ENCODE measurements at places on chromosomes 5 and 9.

GRCh38 chr5:88883836-88884607 is 1.0 kb upstream of the MEF2C start:
- H3K27ac ChIP-seq, result peak overlapping the region; percentile 37
- peak overlapping the region; percentile 89 for H3K4me3 ChIP-seq
- H3K27me3 ChIP-seq, result peaks cover 38% of the 10 kb centered on the region
- DNase-seq, result no peak

- H3K27me3 ChIP-seq, result no peaks in the 10 kb centered on the region
- no peaks in the 10 kb centered on the region for H3K4me1 ChIP-seq
- H3K27ac ChIP-seq, result no peak overlapping the region
- no peaks in the 10 kb centered on the region for H3K36me3 ChIP-seq
- DNase-seq, result no peak
Measured at GRCh38 chr9:80951675-80952074, 737.7 kb downstream of the TLE1 start.

DNA sequence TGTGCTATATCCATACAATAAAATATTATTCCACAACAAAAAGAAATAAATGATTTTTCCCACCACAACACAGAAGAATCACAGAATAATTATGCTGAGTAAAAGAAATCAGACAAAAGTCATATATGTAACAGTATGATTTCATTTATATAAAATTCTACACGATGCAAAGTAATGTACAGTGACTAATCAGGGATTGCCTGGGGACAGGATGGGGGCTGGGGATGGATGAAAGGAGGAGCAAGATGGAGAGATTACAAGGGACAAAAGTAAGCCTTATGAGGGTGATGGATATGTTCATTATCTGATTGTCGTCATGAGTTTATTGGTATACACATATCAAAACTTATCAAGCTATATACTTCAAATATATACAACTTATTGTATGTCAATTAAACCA is 154.0 kb downstream of the FBN2 start:
- H3K36me3 ChIP-seq, result no peaks in the 10 kb centered on the region
- H3K27me3 ChIP-seq, result no peaks in the 10 kb centered on the region
- no peaks in the 10 kb centered on the region for H3K4me1 ChIP-seq
- no peak for DNase-seq
- no peak overlapping the region for H3K4me3 ChIP-seq

DNA sequence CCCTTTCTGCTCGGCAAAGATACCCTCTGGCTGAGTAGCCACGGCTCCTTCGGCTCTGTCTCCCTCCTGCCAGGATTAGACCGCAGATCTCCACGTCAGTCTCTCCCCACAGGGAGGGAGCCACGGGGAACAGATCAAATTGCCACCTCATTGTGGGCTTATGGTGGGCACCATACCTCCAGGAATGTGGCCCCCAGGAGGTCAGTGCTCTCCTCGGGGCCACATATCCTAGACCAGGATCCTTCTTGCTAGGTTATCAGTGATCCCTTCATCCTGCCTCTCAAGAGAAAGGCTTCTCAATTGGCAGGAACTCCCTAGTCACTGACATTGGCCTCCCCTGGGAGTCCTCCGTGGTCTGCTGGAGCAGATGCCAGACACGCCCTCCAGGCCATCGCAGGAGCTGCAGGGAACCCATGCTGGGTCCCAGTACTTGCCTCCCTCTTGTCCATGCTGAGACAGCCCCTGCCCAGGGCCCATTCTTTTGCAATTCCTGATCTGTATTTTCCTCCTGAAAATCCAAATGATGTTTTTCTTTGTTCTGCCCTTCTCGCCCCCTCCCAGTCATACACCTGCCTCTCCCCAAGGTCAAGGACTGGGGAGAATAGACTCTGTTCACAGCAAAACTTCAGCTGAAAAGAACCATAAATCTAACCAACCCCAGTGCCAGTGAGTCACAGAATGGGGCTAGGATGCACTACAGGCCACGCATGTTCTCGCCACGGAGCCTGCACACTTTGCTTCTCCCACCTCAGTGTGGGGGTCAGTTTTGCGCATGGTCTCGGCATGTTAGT is 31.6 kb upstream of the ENHO start:
- no peak overlapping the region for H3K4me3 ChIP-seq
- peaks cover 6% of the 10 kb centered on the region for H3K4me1 ChIP-seq
- peaks cover 45% of the 10 kb centered on the region for H3K27me3 ChIP-seq
- DNase-seq, result no peak
- peaks cover 3% of the 10 kb centered on the region for H3K36me3 ChIP-seq
